ENCODE measurements at places on chromosomes 3 and 15.

- DNase-seq = no peak
Measured at GRCh38 chr3:176611703-176612102, 585.6 kb downstream of the TBL1XR1 start.

DNA sequence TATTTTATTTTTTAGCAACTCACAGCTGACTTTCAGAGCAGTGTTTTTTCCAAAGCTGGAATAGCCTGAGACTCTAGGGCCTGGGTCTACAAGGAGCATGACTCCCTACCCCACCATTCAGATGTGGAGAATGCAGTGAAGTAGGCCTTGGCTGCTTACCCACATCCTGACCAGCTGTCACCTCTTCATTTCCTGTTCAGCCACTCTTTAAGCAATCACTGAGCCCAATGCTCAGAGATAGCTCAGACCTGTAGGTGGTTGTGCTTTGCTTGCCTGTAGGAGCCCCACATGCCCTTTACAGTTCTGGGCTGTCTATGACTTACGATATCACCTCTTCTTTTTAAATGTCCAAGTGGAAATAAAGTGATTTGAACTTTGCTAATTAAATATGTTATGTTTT is 148.1 kb downstream of the NEK11 start:
- DNase-seq = no peak

- DNase-seq = no peak
Measured at GRCh38 chr15:101599091-101599490, 53.1 kb downstream of the TM2D3 start.

GRCh38 chr15:56180851-56181250 is 62.8 kb downstream of the RFX7 start:
- no peak for DNase-seq

- no peak for DNase-seq
Measured at GRCh38 chr3:108036984-108037741, 53.7 kb downstream of the CD47 start.

- DNase-seq = no peak
Measured at GRCh38 chr15:29913528-29914135, 91.4 kb upstream of the TJP1 start.

GRCh38 chr3:15108869-15109268 is 9.9 kb upstream of the RBSN start:
- no peak for DNase-seq

DNA sequence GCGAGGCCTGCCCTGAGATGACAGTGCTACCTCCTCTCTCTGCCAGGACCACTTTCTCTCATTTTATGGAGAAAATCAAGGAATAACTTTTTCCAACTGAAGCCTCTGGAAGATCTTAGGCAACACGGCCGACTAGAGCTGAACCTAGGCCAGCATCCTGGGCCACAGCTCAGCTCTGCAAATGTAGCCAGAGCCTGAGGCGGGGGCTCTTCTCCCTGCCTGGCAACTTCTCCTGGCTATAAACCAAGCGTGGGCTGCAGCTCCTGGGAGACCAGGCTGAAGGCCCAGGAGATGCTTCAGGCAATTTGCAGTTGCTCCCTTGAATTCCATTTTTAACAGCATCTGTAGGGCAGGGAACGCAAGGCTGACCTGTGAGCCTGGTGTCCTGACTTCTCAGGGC is 74.9 kb downstream of the CEMIP start:
- no peak for DNase-seq

- DNase-seq = no peak
Measured at GRCh38 chr15:30921106-30921505, 17.4 kb downstream of the FAN1 start.

Measured in stimulated activated CD4-positive, alpha-beta T cell treated with anti-CD3 and anti-CD28 coated beads, Interleukin-1b, Interleukin-23, amount 100 ng/mL, for 1 hour (primary cell).